Spinal cord (tissue), 10 donors: ENCODE measurements at places on chromosomes 12 and 14. TPM values are rescaled to one million over a fixed set of nuclear protein-coding genes. Genes with fewer than 3 reads are reported as not detected.
A peak's percentile ranks its signal among the peaks of the same experiment; 100 is the strongest.

Gene MANSC1
- 5.3 TPM for total RNA-seq

Gene SPIC
- not detected for total RNA-seq

Gene PLEK2
- total RNA-seq = 0.77 TPM

Gene ACOT6
- 0.11 TPM for total RNA-seq

GRCh38 chr14:86505808-86506207 is 975.9 kb downstream of the FLRT2 start:
- no peaks in the 10 kb centered on the region for H3K36me3 ChIP-seq
- no peaks in the 10 kb centered on the region for H3K27me3 ChIP-seq
- H3K4me3 ChIP-seq = no peak overlapping the region
- H3K27ac ChIP-seq = no peak overlapping the region
- no peaks in the 10 kb centered on the region for H3K4me1 ChIP-seq

- H3K36me3 ChIP-seq = peaks cover 11% of the 10 kb centered on the region
- no peaks in the 10 kb centered on the region for H3K4me1 ChIP-seq
- no peak overlapping the region for H3K27ac ChIP-seq
- H3K27me3 ChIP-seq = no peaks in the 10 kb centered on the region
- no peak overlapping the region for H3K4me3 ChIP-seq
- DNase-seq = no peak
Measured at GRCh38 chr12:109179927-109180326, 63.5 kb downstream of the ACACB start.

DNA sequence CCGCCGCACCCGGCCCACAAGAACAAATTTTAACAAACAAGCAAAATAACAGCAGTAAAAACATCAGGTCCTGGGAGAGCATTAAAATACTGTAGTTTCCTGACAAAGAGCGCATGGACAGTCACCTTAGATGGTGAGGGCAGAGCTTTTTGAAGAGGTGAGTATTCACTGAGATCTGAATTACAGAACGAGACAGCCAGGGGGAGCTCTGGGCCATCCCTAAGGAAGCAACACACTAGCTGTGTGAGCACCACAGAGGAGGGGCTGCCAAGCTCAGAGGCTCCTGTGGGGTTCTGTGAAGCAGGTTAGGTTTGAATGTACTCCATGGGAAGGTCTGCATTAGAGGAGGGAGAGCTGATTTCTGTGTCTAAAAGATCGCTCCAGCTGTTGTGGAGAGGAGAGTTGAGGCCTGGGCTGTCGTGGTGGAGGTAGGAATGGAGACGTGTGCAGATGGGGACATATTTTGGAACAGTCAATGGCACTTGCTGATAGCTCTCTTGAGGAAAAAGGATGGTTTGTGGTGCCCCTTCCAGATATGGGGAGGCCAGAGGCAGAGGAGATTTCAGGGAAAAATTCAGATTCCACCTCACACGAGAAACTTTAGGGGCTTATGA is 72.9 kb downstream of the TRAFD1 start:
- no peak overlapping the region for H3K4me3 ChIP-seq
- DNase-seq = peak; percentile 35
- no peak overlapping the region for H3K27ac ChIP-seq
- peaks cover 74% of the 10 kb centered on the region for H3K36me3 ChIP-seq

DNA sequence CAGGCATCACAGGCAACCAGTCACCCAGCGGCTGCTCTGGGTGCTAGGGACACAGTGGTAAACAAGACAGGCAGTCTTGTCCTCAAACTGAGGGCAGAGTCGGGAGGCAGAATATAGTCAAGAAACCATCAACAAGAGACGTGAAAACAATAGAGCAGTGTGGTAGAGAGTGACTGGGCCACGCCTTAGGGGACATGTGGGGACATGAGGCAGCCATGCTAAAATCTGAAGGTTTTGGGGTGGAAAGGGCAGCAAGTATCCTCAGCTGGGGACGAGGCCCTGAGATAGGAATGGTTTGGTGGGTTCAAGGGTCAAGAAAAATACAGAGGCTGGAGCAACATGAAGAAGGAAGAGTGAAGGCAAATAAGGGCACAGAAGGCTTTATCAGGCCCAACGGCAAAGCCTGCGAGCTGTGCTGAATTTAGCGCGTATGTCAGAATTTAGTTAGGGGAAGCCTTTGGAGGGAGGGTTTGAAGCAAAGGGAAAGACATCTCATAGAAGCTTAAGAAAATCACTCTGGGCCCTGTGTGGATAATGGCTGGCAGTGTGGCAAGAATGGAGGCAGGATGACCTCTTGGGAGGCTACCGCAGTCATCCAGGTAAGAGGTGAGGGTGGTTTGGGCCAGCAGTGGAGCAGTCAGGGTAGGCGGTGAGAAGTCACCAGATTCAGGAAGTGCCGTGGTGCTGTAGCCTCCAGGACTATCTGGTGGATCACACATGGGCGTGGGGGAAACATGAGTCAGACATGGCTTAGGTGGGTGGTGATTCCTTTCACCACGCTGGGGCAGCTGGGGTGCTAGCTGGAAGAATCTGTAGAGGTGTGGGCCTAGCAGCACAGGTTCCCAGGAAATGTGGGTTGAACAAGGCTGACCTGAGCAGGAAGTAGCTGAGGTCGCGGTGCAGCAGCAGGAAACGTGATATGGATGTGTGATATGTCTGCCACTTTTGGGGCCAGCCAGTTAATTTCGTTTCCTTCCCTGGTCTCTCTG is 3.0 kb downstream of the EVL start:
- no peak overlapping the region for H3K27ac ChIP-seq
- no peak overlapping the region for H3K4me3 ChIP-seq
- H3K36me3 ChIP-seq = no peaks in the 10 kb centered on the region
- H3K4me1 ChIP-seq = peaks cover 17% of the 10 kb centered on the region
